Right atrium auricular region (tissue), 2 donors: ENCODE measurements at places on chromosomes 4 and X. TPM values are rescaled to one million over a fixed set of nuclear protein-coding genes. Genes with fewer than 3 reads are reported as not detected.

GRCh38 chr4:136925203-136925602, 607.1 kb downstream of the PCDH18 start:
- H3K27me3 ChIP-seq: no peaks in the 10 kb centered on the region
- no peak for DNase-seq
- no peaks in the 10 kb centered on the region for H3K36me3 ChIP-seq
- no peaks in the 10 kb centered on the region for H3K4me1 ChIP-seq

- H3K4me1 ChIP-seq: no peaks in the 10 kb centered on the region
- DNase-seq: no peak
Observed at GRCh38 chrX:99495453-99495852, 914.6 kb downstream of the PCDH19 start.

DNA sequence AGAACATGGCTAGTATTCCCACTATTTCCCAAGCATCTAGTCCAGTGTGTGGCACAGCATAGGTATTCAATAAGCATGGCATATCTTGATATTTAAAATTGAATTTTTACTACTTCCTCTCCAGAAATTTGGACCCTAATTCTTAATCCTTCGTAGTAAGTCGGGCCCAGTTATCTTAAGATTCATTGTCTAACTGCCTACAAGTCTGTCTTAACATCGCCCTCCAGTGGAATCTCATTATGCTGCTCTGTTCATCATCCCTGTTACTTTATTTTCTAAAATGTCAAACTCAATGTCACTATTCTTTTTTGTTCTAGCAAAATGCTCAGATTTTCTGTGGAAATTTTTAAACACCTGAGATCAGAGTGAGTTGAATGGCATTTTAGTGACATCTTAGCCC, 606.2 kb downstream of the KLHL13 start:
- no peak overlapping the region for H3K4me3 ChIP-seq
- no peaks in the 10 kb centered on the region for H3K4me1 ChIP-seq
- H3K36me3 ChIP-seq: no peaks in the 10 kb centered on the region
- H3K27ac ChIP-seq: no peak overlapping the region

DNA sequence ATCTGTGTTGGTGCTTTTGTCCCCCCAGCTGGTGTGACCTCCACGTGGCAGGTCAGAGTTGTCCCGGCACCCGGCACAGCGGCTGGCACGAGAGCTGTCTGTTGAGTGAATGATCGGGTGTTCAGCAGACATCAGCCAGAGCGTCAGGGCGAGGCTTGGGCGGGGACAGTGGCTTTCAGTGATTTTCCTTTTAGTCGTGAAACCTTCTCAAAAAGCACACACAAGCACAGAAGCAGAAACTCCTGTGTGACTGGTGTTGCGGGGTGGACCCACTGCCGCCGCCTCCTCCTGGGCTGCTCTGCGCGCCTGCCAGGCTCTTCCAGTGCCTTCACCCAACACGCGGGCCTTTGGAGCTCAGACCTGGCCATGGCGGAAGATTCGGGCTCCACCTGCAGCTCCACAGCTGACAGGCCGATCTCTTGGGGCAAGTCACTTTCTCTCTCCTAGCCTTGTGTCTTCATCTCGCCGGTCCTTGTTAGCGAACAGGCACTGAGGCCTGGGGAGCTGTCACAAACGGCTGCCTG, 51.4 kb upstream of the HGFAC start:
- no peaks in the 10 kb centered on the region for H3K4me1 ChIP-seq
- no peaks in the 10 kb centered on the region for H3K27me3 ChIP-seq
- no peak overlapping the region for H3K4me3 ChIP-seq
- no peak for DNase-seq
- H3K36me3 ChIP-seq: no peaks in the 10 kb centered on the region

The TEC gene
- 1.3 TPM for total RNA-seq

The TCEAL7 gene
- total RNA-seq: 8.0 TPM

DNA sequence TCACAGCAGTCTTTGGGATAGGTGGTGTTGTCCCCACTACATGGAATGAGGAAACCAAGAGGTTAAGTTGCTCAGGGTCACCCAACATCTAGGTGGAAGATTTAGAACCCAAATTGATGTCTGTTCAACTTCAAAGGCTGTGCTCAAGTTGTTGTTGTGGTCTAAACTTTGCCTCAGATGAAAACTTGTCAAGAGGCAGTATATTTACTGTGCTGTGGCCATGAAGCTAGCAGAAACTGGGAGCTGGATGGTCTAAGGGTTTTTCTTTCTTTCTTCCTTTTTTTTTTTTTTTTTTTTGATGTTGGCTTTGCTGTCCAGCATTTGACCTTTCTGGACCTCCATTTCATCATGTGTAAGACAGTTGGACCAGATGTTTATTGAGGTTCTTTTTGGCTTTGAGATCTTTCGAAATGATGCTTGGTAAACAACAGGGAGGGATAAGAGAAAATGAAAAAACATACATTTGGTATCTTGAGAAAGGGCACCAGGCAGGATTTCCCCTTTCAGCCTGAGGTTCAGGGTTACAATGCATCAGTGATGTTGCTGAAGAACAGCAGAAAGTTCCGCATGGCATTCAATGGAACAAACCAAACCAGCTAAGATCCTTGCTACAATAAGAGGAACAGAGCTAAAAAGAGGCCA, 166.2 kb upstream of the RPS6KA3 start:
- H3K4me3 ChIP-seq: no peak overlapping the region
- no peaks in the 10 kb centered on the region for H3K27me3 ChIP-seq
- H3K27ac ChIP-seq: no peak overlapping the region
- H3K36me3 ChIP-seq: no peaks in the 10 kb centered on the region
- no peak for DNase-seq

DNA sequence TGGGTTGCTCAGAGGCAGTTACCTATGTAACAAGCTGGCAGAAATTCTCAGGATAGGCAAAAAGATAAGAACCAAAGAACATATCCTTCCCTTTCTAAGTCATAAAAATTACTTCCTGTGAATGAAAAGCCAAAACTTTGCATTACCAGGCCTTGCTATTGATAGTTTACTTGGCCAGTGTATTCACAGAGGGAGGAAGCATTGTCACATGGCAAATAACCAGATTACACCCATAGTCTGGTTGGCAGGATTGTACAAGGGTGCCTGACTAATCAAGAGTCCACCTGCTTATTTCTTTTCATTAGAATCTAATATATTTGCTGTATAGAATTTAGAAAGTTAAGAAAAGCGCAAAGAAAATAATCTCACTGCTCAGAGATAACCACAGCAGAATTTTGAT, 14.1 kb downstream of the XIAP start:
- H3K4me3 ChIP-seq: no peak overlapping the region
- H3K27ac ChIP-seq: no peak overlapping the region
- peaks cover 18% of the 10 kb centered on the region for H3K4me1 ChIP-seq
- H3K27me3 ChIP-seq: no peaks in the 10 kb centered on the region
- no peaks in the 10 kb centered on the region for H3K36me3 ChIP-seq

DNA sequence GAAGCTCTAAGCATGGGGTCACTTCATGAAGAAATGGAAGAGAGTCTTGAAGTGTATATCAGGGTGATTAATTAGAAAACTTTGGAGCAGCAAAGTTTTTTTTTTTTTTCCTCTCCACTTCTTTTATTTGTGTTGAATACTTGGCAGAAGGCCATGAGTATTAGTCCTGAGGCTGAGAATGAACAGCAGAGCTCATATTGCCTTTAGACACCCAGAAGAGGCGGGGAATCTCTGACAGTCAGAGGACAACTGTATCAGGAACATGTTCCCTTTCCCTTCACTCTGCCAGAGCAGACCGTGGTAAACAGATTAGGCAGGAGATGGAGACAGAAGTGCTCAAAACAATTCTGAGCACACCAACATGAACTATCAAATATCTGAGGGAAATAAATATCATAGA, 300.9 kb downstream of the FAM47A start:
- H3K4me3 ChIP-seq: no peak overlapping the region
- H3K27ac ChIP-seq: no peak overlapping the region
- no peak for DNase-seq
- H3K27me3 ChIP-seq: no peaks in the 10 kb centered on the region
- H3K36me3 ChIP-seq: no peaks in the 10 kb centered on the region

GRCh38 chr4:20318001-20318908, 66.5 kb downstream of the SLIT2 start:
- no peaks in the 10 kb centered on the region for H3K36me3 ChIP-seq
- no peak overlapping the region for H3K4me3 ChIP-seq
- no peaks in the 10 kb centered on the region for H3K27me3 ChIP-seq
- H3K4me1 ChIP-seq: no peaks in the 10 kb centered on the region
- no peak overlapping the region for H3K27ac ChIP-seq

The S100G gene
- not detected for total RNA-seq

- H3K4me3 ChIP-seq: no peak overlapping the region
- H3K27ac ChIP-seq: no peak overlapping the region
- no peaks in the 10 kb centered on the region for H3K36me3 ChIP-seq
- no peaks in the 10 kb centered on the region for H3K4me1 ChIP-seq
Observed at GRCh38 chr4:27094783-27095182, 234.1 kb downstream of the STIM2 start.

- H3K27me3 ChIP-seq: no peaks in the 10 kb centered on the region
- no peak overlapping the region for H3K4me3 ChIP-seq
- no peak for DNase-seq
Observed at GRCh38 chr4:71259280-71259679, 79.5 kb upstream of the SLC4A4 start.

The RNF175 gene
- total RNA-seq: 5.3 TPM

DNA sequence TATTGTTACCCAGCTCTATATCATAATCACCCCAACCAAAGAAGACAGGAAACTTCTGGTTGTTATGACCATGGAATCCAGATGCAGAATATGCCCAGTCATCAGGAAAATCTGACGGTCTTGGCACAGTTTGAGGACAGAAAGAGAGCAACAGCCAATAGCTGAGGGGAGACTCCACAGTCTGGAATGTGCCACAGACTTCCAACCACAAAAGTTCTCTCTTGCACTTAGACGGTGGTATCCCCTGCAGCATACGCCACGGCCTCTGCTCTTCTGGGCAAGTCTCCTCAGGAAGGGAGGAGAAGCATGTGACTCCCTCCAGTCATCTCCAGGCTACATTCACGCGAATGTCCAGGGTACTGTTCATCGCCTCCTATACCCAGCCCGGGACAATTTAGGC, 18.4 kb downstream of the ZNF827 start:
- H3K27me3 ChIP-seq: no peaks in the 10 kb centered on the region
- H3K4me1 ChIP-seq: peaks cover 6% of the 10 kb centered on the region
- DNase-seq: no peak
- no peak overlapping the region for H3K4me3 ChIP-seq

The SYTL5 gene
- 0.39 TPM for total RNA-seq

- no peak overlapping the region for H3K27ac ChIP-seq
- DNase-seq: no peak
- H3K27me3 ChIP-seq: no peaks in the 10 kb centered on the region
- no peak overlapping the region for H3K4me3 ChIP-seq
Observed at GRCh38 chr4:167052631-167053091, 181.6 kb downstream of the SPOCK3 start.

The PFKFB1 gene
- not detected for total RNA-seq

The CENPVL2 gene
- total RNA-seq: not detected

DNA sequence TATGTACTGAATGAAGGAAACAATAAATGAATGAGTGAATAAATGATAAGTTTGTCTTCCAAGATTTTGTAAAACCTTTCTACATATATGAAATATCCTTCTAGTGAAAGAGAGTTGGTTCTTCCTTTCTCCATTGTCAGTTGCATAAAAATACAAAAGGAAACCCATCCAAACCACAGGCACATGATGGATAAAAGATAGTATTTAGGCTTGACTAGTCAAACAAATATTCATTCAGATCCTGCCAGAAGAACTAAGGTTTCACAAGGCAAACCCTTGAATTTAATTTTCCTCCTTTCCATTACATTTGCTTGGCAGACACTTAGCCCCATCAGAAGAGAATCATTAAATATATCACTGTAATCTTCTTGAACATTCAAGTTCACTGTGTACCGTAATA, 208.4 kb downstream of the COL25A1 start:
- H3K27ac ChIP-seq: no peak overlapping the region
- no peaks in the 10 kb centered on the region for H3K27me3 ChIP-seq
- no peaks in the 10 kb centered on the region for H3K36me3 ChIP-seq
- H3K4me1 ChIP-seq: no peaks in the 10 kb centered on the region

DNA sequence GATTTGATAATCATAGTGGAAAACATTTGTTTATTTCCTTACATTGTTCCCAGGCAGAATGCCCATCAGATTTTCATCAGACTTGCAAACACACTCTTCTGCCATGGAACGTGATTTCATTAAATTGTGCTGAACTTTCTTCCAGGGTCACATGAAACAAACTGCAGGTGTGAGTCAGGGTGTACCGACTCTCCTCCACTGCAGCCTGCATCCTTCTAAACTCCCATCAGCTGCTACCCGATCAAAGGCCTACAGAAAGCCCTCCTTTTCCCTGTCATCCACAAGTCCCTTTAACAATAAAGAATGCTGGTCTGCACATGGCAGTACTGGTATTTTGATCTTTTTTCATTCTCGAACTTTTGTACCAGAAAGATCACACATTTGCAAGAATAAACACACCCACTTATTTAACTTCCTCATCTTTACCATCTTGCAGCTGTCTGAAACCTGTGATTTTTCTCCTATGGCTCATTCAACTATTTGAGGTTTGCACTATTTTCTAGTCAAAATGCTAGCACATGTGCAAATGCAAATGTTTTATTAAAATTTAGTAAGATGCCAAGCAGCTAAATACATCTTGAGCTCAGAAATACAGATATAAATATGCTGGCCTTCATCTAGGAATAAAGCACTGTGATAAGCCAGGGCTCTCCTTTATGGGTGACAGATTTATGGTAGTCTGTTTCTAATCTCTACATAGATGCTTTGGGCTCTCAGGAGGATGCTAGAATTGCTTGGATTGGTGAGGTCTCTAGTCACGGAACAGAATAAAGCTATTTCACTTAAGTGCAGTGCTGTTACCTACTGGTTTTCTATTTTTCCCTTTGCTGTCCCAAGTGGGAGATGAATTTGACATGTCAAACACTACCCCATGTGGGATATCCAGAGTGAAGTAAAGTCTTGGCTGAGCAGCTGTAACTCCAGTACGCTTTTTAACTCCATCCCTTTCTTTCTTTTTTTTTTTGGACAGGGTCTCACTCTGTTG, 25.8 kb upstream of the ARHGAP24 start:
- H3K27ac ChIP-seq: no peak overlapping the region
- no peaks in the 10 kb centered on the region for H3K36me3 ChIP-seq
- no peak overlapping the region for H3K4me3 ChIP-seq
- H3K4me1 ChIP-seq: no peaks in the 10 kb centered on the region

DNA sequence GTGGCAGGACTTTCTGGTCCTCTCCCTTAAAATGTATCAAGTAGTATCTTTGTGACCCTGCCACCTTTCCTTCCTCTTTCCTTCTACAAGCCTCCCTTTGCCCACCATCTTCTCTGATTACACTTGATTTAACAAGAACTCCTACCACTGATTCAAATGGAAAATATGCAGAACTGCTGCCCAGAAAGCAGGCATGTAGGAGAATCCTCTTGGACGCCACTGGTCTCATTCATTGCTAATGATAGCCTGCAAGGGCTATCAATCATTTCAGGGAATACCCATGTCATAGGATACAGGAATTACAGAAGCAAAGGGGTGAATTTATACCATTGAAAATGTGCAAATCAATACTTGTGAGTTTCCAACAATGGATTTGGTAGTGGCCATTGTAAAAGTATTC, 294.6 kb upstream of the NRK start:
- no peak for DNase-seq
- H3K4me3 ChIP-seq: no peak overlapping the region
- no peaks in the 10 kb centered on the region for H3K36me3 ChIP-seq
- no peaks in the 10 kb centered on the region for H3K4me1 ChIP-seq
